ENCODE measurements at places on chromosomes 5 and 9.

DNA sequence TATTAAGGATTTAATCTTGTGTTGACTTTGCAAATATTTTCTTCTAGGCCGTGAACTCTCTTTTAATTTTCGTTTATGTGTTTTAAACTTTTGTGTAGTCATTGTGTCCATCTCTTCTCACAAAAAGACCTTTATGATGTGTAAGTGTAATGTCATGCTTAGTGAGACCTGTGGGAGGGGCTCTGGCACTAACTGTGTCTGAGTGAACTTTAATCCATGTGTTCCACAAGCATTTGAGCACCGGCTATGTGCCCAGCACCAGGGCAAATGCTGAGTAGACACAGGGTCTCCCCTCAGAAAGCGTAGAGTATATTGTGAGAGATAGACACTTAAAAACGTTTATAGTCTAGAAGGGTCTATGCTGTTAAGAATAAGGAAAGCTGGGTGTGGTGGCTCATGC lies 272.6 kb upstream of the TUT7 start:
- DNase-seq = no peak

GRCh38 chr5:61635271-61635670 lies 303.2 kb downstream of the ZSWIM6 start:
- DNase-seq = no peak

- DNase-seq = no peak
Observed at GRCh38 chr5:175772747-175773533, 98.4 kb upstream of the CPLX2 start.

DNA sequence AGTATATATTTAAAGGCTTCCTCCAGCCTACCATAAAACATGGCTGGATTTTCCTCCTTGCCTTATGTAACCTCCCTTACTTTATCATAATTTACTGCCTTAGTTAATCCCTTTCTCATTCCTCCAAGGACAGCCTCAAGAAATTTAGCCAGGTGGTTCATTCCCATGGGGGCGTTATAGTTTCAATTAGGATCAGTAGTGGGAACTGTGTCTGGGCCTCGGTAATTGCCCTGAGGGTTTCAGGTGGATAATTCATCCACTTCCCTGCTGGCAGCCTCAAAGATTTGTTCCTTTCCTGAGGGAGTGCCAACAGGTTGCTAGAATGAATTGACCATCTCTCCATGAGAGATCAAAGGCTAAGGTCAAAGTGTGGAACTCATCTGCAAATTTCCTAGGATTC lies 4.3 kb upstream of the GM2A start:
- DNase-seq = no peak

DNA sequence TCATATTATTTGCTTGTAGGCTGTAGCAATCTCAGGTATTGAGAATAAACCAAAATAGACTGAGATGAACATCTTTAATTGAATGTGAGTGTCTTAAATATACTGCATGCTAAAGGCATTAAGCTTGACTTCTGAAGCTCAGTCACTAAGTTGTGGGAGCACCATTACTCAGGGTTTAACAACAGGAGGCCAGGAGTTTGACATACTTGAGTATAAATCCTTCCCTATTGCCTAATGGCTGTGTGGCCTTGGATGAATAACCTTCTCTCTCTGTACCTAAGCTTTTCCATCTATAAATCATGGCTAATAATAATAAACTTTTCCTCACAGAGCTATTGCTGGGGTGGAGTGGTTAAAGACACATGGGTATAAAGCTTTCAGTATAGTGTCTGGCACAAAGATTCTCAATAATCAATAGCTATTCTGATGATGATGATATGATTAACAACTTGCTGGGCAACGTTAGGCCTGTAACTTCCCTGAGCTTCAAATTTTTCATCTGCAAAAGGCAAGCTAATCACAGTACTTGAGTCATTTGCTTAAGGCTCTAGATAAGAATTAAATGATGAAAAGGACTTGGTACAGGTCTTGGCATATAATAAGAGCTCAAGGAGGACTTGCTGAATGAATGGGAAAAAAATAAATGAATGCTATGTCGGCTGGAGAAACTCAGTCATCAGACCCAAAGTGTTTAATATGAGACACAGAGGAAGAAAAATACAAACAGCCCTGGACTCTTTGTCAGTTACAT lies 174.0 kb upstream of the IL12B start:
- DNase-seq = no peak

DNA sequence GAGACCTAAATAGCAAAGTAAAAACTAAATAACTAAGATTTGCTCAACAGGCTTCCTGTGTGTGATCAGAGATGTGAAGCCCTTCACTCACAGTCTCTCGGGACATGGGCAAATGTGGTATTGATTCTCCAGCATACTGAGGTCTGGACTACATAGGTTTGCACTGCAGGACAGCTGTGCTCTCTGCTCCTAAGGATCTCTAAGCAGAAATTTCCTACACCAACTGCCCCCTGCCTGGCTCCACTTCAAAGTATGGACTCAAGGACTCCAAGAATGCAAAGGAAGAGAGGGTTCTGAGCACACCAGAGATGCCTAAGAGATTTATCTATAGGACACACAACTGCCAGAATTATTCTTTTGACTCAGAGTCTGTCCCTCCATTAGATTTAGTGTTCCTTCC lies 487.2 kb downstream of the SEMA5A start:
- DNase-seq = no peak

- no peak for DNase-seq
Observed at GRCh38 chr5:155211764-155212163, 198.2 kb downstream of the KIF4B start.

DNA sequence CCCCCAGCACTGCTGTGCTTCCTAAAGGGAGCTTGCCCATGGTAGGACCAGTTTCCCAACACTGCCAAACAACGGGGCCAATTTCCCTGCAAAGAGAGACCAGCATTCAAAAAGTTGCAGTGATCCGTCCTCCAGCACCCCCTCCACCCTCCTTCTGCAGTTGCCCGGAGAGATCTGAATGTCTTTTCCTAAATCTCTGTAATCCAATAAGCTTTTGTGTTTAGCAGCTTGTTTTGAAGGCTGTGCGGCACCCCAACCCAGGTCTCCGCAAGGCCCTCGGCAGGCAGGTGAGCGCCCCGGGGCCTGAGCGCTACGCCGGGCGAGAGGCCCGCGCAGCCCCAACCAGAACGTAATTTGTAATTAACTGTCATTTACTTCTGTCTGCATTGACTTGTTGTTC lies 366.9 kb upstream of the IRX2 start:
- DNase-seq = no peak

GRCh38 chr9:4497855-4498254 lies 7.6 kb downstream of the SLC1A1 start:
- no peak for DNase-seq

GRCh38 chr9:138117836-138118235 lies 240.3 kb downstream of the CACNA1B start:
- no peak for DNase-seq

DNA sequence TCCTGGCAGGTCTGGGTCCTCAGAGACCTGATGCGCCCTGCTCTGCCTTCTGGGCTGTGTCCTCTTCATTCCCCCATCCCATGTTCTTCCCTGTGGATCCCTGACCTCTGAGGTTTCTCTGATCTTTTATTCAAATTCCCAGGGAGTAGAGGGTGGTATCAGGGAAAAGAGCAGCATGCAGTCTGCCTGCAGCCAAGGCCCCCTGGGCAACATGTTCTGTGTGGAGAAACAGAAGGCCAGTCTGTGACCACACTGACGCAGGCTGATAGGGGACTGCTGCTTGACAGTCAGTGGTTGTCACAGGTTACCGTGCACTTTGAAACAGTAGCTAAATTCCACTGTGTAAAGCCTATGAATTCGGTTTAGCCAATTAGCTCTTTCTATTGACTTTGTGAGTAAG lies 156.6 kb upstream of the IRX2 start:
- no peak for DNase-seq

DNA sequence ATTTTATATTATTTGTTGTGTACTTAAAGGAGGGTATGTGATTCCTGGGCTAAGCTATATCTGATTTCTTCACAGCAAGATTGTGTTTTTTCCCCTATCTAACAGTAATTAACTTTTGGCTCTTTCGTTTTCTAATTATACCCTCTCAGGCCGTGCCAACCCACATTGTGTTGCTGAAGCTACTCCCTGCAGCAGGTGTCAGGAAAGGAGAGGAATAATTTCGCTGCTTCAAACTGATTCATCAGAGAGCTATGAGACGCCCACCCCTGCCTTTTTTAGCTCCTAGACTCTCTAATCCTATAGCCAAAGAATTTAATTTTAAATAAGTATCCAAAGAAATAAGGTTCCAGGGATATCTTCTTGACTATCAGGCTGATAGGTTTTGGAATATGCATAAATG lies 3.8 kb downstream of the CAVIN4 start:
- no peak for DNase-seq

GRCh38 chr5:163596608-163597315 lies 91.3 kb downstream of the MAT2B start:
- no peak for DNase-seq

DNA sequence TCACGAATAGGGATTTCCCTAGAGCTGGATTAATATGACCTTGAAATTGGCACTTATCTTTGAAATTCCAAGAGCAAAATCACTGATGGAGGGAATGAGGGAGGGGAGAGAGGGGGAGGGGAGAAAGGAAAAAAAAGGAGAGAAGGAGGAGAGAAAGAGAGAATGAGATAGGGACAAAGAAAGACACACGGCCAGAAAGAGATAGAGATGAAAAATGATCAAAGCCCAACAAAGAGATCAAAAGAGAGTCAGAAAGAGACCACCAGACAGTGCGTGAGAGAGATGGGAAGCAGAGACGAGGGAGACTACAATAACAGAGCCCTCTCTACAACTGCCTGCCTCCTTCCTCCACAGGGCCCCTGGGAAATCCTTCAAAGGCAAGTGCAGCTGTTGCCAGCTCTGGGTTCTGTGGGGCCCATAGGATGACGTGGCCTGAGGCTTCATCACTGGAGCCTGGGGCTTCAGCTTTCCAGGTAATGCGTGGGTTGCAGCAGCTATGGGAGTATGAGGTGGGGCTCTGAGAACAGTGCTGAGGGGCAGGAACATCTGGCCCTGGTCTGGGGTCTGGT lies 58.3 kb upstream of the SHB start:
- no peak for DNase-seq

DNA sequence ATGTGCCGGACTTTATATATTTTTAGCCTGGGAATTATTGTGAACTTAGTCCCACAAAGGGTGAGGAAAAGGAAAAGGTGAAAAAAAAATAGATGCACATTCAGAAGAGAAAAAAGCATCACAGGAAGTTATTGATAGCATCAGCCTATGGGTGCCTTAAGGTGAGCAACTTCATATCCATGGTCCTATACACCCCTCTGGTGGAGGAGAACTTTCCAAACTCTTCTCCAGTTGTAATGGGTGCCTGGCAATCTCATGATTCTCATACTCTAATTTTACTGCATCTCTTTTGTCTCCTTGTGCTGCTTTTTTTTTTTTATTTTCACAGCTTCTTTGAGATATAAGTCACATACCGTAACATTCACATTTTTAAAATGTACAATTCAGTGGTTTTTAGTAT lies 107.4 kb downstream of the JAKMIP2 start:
- DNase-seq = no peak

DNA sequence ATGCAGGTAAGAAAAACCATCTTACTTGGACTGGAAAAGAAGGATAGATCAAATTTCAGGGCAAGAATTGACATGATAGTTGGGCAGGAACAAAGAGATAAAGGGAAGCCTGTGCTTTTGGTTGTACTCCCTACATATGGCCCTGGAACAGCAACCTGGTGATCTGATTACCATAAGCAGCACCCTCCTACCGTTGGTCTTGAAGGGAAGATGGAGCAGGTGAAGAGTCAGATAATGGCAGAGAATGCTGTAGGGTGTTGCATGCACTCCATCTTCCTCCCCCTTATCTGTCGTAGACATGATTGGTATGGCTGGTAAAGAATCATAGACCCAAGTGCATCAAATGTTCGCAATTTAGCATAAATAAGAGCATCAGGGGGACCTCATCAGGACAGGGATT lies 4.7 kb downstream of the IRGM start:
- no peak for DNase-seq

DNA sequence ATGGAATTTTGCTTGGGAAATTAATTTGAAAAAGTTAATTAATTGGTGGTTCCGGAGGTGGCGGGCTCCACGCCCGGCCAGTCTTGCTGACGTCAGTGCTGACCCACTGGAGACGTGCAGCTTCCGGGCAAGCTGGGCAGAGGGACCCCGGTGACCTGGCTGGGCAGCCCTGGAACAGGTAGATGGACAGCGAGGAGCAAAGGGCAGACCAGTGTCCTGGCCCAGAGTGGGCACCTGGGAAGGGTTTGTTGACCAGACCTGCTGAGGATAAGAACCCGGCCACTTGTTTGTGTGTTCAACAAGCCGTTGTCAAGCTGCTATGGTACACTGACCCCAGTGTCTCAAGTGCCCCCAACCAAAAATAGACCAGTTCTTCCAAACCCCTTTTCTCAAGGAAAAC lies 17.5 kb downstream of the CXXC5 start:
- DNase-seq = no peak

GRCh38 chr5:31901807-31902530 lies 263.0 kb downstream of the PDZD2 start:
- DNase-seq = no peak

DNA sequence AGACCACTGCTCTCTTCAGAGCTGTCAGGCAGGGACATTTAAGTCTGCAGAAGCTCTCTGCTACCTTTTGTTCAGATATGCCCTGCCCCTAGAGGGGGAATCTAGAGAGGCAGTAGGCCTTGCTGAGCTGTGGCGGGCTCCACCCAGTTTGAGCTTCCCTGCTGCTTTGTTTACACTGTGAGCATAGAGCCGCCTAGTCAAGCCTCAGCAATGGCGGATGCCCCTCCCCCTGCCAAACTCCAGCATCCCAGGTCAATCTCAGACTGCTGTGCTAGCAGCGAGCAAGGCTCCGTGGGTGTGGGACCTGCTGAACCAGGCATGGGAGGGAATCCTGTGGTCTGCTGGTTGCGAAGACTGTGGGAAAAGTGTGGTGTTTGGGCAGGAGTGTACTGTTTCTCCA lies 59.9 kb downstream of the CAVIN4 start:
- no peak for DNase-seq

DNA sequence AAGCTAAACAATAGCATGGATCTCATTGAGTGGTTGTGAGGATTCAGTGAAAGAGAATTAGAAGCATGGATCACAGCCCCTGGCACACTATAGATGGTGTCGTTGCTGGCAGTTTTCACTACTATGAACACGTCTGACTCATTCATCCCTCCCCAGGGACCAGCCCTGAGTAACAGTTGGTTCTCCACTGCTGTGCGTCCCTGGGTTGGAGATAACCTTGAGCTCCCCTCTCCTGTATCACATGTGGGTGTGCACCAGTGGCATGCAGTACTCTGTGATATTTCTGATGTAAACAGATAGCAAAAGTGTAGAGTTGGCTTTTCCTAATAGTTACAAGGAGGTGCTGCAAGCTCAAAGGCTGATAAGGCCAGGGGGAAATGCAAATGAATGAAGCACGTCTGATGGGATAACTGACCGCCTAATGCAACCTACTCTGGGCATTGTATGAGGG lies 8.8 kb upstream of the LCP2 start:
- DNase-seq = no peak

DNA sequence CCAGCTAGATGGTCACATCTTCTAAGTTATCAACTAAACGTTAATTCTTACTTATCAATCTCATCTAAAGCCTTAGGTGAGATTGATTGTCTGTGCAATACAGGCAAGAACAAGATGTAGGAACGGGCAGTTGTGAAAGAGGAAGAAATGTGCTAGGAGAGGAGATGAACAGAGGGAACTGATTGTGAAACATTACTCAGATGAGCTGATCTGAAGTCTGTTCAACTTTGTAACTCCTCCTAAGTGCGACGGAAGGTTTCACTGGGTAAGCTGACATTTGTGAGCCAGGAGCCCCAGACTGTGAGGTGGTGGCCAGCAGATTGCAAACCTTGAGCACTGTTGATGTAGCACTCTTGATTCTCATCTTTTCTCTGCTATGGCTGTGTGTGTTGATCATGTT lies 204.1 kb downstream of the CD180 start:
- DNase-seq = no peak

- DNase-seq = no peak
Observed at GRCh38 chr9:112124156-112124555, 50.9 kb downstream of the SUSD1 start.

All from activated gamma-delta T cell treated with Interleukin-2 at 50 U/mL for 16 hours (primary cell).